NCI-H187 (cell line): ENCODE measurements at places on chromosomes 13 and 19.

DNA sequence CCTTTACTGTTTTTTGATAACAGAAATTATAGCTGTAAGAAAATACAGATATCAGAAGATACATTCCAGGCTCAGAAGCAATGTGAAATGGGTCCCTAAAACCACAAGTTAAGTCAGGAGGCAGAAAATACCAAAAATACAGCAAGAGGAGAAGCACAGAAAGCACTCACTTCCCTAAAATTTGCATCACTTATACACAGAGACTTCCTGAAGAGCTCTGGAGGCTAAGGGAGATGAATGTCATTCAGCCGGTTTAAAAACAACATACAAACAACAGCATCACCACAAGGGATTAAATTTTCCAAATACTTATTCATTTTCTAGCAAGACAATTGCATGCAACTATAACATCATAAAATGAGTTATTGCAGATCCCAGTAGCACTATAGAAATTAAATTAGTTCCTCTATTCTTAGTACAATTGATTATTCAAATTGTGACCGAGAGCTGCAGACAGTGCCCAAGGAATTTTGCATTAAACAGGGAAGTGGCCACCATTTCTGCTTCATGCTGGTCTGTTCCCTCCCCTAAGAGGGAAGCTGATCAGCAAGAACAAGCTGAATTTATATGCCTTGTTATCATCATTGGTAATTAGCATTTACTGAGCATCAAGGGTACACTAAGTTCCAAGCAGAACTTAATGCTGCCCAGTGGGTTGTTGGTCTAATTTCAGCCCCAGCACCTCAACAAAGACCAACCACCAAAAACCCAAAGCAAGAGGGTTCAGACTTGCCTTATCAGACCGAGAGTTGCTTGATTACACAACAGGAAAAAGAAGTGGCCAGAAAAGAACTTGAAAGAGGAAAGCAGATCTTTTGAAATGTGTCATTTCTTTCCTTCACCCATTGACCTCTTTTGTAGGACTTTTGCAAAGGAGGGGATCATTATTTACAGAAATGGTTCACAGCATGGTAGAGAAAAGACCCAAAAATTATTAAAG, 140.7 kb downstream of the KCTD12 start:
- DNase-seq = no peak

- no peak for DNase-seq
Measured at GRCh38 chr13:78596399-78596735, 7.0 kb downstream of the POU4F1 start.

DNA sequence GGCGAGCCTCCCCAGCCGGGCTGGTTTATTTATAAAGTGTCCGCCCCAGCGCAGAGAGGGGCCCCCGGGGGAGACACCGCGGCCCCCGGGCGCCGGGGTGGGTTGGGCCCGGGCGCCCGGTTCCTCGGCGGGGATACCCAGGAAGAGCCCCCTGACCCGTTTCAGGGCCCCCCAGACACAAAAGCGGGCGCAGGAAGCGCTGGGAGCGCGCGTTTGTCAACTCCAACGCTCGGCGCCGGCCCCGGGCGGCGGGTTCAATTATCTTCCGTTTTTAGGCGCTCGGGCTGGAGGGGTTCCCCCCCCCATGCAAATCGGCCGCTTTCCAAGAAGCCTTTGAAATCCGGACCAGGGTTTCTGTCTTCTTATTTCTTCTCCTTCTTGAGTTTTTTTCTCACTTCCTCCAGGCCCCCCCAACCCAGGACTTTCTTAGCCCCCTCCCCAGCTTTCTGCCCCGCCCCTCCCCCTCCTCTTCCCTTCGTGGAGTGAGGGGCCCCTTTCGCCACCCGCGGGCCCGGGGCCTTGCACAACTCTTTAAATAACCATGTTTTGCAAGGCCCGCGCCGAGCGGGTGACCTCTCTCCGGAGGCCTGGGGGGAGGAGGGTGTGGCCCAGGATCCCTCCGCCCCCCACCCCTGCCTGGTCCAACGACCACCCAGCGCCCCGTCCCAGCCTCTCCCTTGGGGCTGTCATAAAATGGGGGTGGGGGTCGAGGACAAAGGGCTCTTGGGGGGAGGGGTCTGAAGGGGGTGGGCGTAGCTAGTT, 935 bp downstream of the ARID3A start:
- DNase-seq = no peak

DNA sequence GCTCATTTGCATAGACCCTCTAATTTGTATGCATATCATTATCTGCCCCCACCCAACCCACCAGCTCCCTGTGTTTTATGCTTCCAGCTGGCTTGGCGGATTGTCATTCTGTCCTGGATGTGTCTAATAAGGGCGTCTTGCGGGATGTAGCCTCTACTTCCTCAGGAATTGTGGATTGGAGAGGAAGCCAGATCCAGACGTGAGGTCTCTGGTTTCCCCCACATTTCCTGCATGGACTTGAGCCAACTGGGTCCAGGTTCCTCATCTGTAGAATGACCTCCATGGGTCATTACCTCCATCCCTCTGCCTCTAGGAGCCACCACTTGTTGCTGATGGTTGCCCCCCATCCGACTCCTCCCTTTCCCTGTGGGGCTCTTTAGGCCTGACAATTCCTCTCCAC, 7.3 kb downstream of the TNFSF14 start:
- no peak for DNase-seq

GRCh38 chr19:34766386-34766785, 6.6 kb downstream of the ZNF599 start:
- DNase-seq = no peak
